AML-193 (cell line): ENCODE measurements at places on chromosomes 2 and 18.
A peak's percentile ranks its signal among the peaks of the same experiment; 100 is the strongest.

DNA sequence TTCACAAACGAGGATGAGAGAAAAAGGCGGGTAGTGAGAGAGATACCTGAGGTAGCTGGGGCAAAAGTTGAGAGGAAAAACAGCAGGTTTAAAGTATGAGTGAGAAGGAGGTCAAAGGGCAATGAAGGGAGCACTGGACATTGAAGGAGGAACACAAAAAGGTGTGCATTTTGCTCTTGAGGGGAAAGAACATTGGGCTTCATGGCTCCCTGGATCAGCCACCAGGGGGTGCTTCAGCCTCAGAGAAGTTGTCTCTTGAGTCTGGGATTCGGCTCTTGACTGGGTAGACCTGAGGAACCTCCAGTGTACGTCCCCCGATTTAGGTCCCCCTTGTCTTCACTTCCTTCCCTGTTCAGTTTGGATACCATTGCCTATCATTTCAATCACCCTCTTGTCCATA lies 128.5 kb downstream of the RAPGEF4 start:
- DNase-seq, result peak; percentile 35

- DNase-seq, result no peak
These were observed 29.0 kb downstream of the TRABD2A start for GRCh38 chr2:84851876-84852275.

DNA sequence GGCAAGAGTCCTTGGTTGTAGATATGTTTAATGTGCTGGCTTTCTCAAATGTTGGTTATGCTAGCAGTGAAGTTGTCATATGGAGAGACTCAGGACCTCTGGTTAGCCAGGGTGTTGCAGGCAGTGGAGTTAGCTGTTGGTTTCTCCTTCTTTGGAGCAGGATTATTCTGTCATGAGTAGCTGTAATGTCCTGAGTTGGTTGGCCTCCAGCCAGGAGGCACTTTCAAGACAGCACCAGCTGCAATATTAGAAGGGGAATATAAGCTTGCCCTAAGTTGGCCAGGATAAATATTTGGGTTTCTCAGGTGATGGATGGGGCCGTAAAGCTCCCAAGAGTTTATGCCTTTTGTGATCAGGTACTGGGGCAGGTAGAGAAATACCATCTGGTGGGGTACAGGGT lies 65.5 kb downstream of the MSTN start:
- no peak for DNase-seq

- DNase-seq, result no peak
These were observed 2.3 kb downstream of the KIF5C start for GRCh38 chr2:148877403-148877740.

GRCh38 chr18:58789876-58790240 lies 74.8 kb upstream of the ZNF532 start:
- DNase-seq, result no peak

- peak; percentile 23 for DNase-seq
These were observed 1.7 kb downstream of the NCK2 start for GRCh38 chr2:105746177-105747080.

DNA sequence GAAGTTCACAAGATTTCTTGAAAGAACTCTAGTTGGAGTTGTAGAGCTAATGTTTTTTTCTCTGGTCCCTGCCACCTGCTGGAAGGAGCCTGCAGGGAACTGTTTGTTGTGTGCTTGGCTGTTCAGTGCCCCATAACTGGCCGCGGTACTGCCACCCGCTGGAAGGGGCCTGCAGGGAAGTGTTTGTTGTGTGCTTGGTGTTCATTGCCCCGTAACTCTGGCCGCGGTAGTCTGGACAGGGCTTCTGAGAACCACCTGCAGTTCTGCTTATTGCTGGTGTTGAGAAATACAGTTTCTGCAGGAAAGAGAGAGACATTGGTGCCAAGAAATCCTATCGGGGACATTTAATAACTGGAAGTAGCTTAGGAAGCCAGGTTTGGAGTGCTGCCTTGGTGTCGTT lies 58.1 kb downstream of the AGAP1 start:
- no peak for DNase-seq

GRCh38 chr2:107182981-107183380 lies 297.0 kb upstream of the ST6GAL2 start:
- no peak for DNase-seq

DNA sequence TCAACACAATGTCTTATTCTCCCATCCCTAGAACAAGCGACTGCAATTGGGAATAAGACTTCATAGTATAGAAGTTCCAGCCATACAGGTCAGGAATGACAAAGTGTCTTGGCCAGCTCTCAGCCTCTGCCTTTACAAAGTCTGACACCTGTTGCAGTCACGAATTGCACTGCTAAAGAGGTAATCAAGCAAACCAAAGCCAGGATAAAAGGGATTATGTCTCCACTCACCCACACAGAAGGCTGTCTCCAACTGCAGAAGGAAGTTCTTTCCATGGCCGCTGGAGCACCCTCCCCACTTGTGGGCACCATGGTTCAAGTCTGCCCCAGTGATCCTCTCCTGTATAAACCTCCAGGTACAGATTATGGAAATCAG lies 114.8 kb upstream of the PKDCC start:
- DNase-seq, result no peak

DNA sequence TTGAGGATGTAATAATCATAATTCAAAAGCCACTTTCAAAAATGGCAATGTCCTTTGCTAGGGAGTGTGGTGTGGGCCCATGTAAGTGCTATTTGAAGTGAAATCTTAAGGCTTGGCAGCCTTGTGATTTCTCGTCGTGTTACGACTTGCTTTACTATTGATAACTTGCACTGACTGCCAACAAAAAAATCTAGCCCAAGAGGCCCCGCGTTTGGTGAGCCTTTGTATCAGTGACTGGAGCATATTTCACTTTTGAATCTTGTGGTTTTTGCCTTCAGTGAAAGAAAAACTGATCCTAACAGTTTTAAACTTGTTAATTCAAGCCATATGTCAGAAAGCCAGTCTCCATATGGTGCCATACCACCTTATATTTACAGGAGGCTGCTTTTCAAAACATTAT lies 248.0 kb downstream of the TMEM182 start:
- DNase-seq, result no peak

- DNase-seq, result no peak
These were observed 563.2 kb upstream of the NRP2 start for GRCh38 chr2:205119136-205119535.

DNA sequence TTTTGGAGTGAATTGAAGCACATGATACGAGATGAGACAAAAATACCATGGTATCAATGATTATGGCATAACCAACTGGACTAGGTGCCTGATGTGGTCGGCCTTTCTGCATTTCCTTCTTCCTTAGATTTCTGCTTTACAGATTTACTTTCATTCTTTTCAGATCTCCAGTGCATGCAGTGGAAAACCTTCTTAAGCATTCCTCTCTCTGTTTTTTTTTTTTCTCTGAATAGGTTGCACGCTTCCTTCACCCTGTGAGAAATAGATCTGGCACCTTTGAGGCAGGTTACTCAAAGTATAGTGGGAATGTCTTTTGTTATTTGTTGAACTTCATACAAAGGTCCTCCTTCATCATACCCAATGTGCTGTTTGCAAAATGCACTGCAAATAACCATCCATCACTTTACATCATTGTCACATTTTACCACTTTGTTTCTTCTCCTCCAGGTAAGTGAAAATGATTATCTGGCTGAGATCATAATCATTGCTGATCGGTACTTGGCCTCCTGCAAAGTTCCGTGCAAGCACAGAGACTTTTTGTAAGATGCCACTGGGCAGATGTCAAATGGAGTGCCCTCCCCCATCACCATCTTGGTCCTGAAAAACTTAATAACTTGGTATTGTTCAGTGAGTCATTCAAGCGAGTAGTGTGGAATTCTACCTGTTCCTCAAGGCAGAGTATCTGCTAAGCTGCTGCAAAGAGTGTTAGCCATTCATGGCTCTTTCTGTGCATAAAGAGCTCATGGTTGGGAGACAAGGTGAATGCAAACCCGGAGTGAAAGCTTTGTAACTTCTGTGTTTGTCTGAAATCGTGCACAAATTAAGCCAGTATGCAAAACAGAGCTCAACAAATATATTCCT lies 30.0 kb upstream of the KLHL14 start:
- no peak for DNase-seq

DNA sequence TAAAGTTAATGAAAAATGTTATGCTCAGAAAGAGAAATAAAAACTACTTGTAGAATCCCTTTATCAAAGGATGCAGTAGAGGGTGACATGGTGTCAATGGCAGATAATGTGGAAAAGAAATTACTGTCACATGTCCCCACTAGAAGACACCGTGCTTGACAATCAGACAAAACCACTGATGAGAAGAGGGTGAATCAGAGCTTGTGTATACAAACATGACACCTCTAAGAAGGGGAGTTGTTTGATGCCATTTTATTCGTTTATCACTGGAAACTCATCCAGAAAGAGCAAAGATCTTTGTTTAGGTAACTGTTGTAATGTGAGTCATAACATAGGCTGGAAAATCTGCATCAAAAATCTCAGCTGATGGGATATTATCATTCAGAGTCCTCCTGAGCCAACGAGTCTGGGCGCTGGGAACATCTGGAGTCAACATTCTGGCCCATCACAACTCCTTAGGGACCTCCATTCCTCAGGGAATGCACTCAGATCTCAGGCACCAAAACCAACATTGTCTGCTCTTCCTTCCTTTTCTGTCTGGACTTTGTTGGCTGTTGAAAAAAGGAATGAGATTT lies 49.5 kb upstream of the RAB12 start:
- DNase-seq, result no peak

DNA sequence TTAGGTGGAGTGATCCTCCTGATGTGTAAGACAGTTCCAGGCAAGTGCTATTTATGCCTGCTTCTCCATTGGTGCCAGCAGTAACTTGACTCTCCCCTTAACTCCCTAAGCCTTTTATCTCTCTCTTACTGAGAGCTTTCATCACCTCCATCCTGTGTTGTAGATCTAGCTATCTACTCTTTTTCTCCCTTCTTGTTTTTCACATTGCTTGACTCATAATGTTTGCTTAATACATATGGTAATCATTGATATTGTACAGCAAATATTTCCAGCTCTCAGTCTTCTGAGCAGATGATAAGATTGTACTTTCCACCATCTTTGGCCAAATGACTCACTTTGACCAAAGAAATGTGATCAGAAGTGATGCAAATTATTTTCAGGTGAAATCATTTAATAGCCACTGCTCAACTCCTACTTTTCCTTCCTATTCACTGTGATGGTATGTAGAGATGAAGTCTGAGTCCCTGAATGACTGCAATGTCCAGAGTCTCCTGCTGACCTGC lies 165.0 kb downstream of the PLCL1 start:
- DNase-seq, result no peak

DNA sequence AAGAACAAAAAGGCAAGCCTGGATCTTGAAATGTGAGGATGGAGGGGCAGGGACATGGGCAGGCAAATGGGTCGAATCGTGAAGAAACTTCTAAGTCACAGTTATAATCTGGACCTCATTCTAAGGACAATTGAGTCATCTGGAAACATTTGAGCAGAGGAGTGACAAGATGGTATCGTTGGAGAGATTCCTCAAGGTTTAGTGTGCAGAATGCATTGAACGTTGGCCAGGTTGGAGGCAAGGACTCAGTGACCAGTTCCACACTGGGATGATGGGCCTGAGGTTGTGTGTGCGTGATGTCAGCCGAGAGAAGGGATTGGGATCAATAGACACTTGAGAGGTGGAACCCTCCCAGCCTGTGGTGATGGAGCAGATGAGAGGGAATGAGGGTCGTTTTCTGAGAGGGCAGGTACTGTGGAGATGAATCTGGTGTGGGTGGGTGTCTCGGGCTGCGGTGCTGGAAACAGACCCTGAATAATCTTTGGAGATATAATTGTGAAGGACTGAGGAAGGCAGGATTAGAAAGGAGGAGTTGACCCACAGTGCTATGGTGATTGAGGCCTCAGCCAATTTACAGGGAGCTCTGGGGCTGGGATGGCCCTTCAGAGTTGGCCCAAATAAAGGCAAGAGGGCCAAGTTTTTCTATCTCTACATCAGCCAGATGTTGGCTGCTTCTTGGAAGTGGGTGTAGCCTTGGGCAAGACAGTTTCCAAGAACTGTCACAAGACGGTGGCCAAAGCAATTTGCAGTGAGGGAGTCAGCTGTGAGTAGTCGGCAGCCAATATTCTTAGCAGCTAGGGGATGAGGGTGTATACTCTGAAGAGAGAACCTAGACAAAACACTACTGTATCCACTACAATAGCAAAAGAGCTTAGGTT lies 5.8 kb upstream of the ZNF532 start:
- no peak for DNase-seq

DNA sequence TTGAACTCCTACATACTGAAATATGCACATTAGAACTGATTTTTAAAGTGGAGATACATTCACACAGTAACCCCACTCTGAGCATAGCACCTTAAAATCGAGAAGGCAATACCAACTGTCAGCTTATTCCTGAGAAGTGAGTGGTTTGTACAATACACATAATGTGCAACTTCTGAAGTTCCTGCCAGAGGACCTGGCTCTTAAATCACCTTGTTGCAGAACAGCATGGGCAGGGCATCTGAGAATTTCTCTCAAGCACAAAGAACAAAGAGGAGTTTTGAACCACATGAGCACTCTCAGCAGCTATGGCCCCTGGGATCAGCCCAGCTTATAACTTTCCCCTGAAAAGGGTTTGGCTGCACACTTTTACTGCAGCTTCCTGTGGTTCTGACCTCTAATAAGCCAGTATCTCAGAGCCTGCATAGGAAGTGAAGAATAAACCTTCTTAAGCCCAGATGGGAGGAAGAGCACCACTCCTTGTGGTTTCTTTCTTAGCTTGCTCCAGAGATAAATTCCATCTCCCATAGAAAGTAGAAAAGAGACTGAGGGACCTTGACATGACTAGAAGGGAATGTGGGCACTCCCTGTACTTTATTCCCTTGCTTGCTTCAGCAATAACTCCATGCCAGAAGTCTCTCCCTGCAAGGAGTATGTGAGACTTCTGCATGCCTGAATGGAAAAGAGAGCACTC lies 862.3 kb downstream of the SUCLG1 start:
- DNase-seq, result no peak

DNA sequence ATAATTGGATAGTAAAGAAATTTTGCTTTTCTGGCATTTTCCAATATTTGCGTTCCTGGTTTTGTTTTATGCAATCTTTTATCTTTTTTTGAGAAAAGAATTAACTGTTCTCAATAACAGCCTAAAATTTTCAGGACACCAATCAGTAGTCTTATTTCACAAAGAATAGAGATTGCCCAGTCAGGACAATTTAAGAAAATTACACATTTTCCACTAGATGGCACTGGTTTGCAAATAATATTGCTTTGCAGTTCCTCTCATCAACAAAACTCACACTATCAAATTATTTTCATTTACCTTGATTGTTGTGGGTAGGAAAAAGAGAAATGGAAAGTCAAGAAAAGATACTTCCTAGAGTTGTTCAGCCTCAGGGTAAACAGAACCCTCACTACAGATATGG lies 2.4 kb upstream of the RBM45 start:
- DNase-seq, result peak; percentile 68

DNA sequence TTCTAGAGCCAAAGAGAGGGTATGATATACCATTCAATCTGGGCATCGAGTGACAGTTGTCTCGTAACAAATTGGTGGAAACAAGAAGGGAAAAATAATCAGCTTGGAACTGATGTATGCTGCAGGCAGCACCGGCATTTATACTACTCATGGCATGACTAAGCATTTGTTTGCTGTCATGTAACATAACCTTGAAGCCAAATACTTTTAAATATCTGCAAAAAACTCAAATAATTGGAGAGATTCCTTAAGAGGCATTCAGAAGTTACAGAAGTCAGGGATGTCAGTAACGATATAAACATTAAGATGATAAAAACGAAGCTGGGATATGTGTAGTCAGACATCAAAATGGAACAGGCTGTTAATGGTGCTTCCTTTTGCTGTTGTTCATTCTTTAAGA lies 157.3 kb upstream of the MMADHC start:
- DNase-seq, result no peak
